ENCODE measurements at places on chromosomes 3 and 15. TPM values are rescaled to one million over a fixed set of nuclear protein-coding genes. Genes with fewer than 3 reads are reported as not detected.
A peak's percentile ranks its signal among the peaks of the same experiment; 100 is the strongest.

Gene SOX2
- not detected for total RNA-seq

Gene PCSK6
- total RNA-seq = 16.9 TPM

Gene INSYN1
- 5.0 TPM for total RNA-seq

Gene SI
- total RNA-seq = 1.0 TPM

Gene TLR9
- 0.19 TPM for total RNA-seq

Gene ACKR4
- 4.6 TPM for total RNA-seq

Gene HYAL1
- total RNA-seq = 11.2 TPM

Gene CKMT1A
- 2.6 TPM for total RNA-seq

Gene TRPM1
- 0.93 TPM for total RNA-seq

Gene PTX3
- total RNA-seq = 618 TPM

Gene AADACL2
- total RNA-seq = 0.22 TPM

Gene FAM81A
- total RNA-seq = 0.35 TPM

Gene FURIN
- 99.8 TPM for total RNA-seq

GRCh38 chr15:56099311-56099710 lies 105.9 kb upstream of the NEDD4 start:
- DNase-seq = no peak

DNA sequence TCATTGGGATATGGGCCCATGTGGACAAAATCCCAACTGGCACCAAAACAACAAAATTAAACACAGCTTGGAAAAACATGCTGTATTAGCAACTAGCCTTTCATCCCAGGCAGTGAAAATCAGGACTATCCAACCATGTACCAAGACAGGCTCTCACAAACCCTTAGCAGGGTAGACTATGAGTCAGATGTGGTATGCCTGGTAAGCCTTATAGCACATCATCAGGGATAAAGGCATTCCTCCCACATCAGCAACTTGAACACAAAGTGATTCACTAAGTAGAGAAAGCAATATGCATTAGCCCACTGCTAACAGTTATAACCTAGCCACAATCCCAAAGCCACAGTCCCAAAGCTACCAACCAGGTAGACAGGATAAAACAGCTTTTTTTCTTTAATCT lies 8.0 kb downstream of the CEP152 start:
- no peak for DNase-seq

DNA sequence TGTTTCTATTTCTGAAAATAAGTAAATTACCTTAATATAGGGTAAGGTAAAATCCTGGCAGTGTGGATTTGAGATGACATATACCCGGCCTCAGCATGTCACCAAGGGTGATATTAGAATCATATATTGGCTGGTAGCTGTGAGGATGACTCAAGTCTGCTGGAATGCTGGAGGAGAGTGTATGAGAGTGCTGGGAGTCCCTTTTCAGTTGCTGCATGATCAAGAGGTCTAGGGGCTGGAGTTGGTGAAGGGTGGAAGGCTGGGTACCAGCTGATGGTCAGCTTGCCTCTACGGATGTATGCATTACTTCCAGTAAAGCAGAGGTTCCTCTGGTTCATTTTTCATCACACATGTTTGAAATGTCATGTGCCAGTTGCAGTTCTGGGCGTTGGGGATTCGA lies 40.6 kb downstream of the SLC25A26 start:
- no peak for DNase-seq

DNA sequence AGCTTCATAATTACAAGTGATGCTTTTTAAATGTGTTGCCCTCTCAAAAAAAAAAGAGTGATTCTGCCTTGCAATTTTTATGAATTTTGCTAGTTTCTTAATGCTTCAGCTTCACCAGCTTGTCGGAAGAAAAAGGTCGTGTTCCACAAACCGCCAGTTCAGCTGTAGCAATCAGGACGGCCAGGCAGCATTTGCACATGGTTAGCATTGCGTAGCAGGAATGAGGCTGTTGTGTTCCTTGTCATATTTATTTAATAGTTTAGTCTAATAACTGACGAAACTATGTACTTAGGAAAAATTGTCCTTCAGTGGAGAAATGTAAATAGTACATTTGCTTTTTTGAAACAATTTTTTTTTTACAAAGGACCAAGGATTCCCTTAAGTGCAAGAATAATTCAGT lies 64.9 kb upstream of the SELENOK start:
- no peak for DNase-seq

GRCh38 chr3:16846373-16847080 lies 38.2 kb upstream of the PLCL2 start:
- no peak for DNase-seq

- DNase-seq = no peak
These were observed 157.4 kb downstream of the SHOX2 start for GRCh38 chr3:157948605-157949383.

DNA sequence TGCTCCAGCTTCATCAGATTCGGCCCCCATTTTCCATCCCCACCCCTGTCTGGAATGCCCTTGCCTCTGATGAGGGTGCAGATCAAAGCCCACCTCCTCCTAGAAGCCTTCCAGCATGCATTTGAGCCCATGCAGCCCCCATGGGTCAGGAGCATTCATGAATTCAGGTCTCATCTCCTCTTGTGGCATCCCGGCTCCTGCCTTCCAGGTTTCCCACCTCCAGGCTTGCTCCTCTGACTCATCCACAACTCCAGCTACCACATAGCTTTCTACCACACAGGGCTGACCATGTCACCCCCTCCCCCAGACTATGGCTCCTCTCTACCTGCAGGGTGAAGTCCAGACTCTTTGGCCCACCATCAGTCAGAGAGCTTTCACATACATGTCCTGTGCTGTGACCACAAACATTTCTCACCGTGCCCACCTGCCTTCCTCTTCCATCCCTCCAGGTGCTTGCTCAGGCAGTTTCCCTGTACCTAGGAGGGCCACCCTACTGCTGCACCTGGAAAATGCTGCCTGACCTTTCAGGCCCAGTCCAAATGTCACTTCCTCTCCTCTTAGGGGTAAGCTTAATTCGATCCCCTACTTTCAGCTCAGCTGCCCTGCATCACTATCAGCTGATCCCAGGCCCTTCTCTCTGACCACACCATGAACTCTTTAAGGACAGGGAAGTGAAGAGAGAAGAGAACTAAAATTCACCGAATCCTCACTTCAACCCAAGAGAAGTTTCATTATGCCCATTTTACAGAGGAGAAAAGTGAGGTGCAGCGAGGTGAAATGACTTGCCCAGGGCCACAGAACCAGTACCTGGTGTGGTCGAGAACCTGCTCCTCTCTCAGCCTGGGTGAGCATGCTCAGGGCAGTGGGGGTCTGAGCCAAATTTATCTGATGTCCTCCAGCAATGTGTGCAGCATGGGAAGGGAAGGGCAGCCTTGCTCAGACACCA lies 13.7 kb upstream of the FGD5 start:
- no peak for DNase-seq

DNA sequence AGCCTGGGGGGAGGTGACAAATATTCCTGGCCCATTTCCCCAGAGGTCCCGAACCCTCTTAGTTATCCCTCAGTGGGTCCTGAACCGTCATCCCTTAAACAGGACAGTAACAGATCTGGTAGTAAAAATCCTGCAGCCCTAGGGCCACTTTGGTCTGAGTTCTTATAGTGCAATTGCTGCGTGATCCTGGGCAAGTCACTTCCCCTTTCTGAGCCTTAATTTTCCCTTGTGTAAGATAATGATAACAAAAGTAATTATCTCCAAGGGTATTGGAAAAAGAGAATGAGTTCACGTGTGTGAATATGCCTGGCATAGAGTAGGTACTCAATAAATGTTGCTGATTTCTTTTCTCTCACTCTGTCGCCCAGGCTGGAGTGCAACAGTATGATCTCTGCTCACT lies 2.9 kb upstream of the JAGN1 start:
- DNase-seq = no peak

DNA sequence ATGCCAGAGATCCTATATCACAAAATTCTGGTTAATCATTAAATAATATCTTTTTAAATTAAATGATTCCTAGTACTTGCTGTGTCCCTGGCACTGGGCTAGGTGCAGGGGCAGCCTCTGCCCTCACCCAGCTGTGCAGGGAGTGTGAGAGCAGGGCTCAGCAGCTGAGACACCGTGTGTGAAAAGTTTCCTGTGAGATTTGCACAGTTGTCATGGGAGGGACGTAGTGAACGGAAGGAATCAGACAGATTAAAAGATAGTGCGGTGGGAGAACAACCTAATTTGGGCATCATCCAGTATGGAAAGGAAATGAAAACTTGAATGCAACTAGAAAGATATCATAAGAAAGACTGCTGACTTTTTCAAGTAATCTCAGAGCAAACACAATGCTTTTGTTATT lies 204.1 kb downstream of the SSR3 start:
- DNase-seq = no peak

GRCh38 chr15:31230630-31231485 lies 95.8 kb upstream of the KLF13 start:
- DNase-seq = no peak

GRCh38 chr3:155744010-155744625 lies 753 bp downstream of the PLCH1 start:
- no peak for DNase-seq

- DNase-seq = no peak
These were observed 44.6 kb downstream of the TFDP2 start for GRCh38 chr3:142104763-142105162.

- DNase-seq = no peak
These were observed 249.7 kb downstream of the PTPRG start for GRCh38 chr3:61810953-61811497.

DNA sequence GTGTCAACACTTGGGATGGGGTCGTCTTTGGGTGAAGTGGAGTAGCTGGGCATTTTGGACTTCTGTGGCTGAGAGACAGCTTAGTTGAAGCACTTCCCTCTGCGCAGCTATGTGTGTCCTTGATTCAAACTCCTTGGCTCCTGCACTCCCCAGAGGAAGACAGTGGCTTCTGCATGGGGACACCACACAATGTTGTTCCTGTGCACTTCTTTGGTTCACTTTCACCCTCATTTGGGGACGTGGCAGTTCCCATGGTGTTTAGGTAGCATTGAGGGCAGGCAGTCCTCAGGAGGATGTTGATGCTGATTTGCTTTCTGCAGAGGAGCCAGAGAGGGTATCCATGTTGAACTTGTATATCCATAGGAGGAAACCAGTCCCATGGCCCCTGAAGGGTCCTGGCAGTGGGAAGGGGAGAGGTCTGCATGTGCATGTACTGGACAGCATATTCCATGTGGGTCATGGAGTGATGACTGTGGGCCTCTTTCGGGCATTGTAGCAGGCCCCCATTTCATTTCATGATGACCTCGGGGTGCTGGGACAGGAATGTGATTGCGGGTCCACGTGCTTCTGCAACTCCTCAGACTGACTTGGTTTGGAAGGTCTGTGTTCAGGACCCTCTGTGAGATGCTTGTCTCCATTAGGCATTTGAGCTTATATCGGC lies 135.4 kb downstream of the SNRPN start:
- DNase-seq = peak; percentile 53

DNA sequence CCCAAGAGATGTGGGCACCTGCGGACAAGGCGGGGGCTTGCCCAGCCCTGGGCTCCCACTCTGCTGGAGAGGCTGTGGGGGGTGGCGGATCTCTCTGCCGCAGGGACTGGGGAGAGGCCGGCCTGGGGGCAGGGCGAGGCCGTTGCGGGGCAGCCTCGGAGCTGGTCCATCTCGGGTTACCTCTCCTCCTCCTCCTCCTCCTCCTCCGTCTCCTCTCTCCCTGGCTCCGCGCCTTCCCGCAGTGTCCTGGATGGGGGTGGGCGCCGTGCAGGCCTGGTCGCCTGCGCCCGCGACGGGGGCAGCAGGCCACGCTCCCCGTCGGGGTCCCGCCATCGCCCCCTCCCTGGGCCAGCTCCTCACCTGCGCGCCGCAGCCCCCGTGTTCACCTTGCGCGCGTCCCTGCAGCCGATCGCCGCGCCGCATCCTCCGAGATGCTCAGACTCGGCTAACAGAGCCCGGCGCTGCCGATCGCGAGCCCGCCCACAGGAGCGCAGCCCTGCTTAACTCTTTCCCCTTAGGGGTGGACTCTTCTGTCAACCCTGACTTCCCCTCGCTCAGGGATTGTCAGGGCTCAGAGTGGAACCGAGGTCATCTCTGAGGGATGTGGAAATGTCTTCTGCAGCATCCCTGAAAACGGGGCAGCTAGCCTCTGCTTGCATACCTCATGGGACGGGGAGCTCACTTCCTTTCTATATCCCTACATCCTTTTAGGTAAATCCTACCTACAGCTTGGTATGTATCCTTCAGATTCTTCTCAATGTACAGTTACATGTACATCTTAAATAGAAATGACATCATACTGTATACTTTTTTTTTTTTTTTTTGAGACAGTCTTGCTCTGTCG lies at the start of gene PRRT3:
Gene PRRT3, minus strand, starts transcription at position 447 of the 844 bp plus-strand sequence. CDS start 2,293 bp downstream, outside the sequence.
- DNase-seq = peak; percentile 89

- DNase-seq = no peak
These were observed 192.6 kb upstream of the PRICKLE2 start for GRCh38 chr3:64417816-64418215.

- no peak for DNase-seq
These were observed 48.1 kb upstream of the FLNB start for GRCh38 chr3:57960174-57960505.

GRCh38 chr15:98002866-98003265 lies 42.4 kb downstream of the ARRDC4 start:
- DNase-seq = no peak
